ENCODE measurements at places on chromosomes 13 and 19.
A peak's percentile ranks its signal among the peaks of the same experiment; 100 is the strongest.

- DNase-seq: no peak
These were observed 631.7 kb upstream of the SGCG start for GRCh38 chr13:22549126-22549525.

GRCh38 chr13:64556376-64556775, 2673.8 kb downstream of the PCDH9 start:
- no peak for DNase-seq

DNA sequence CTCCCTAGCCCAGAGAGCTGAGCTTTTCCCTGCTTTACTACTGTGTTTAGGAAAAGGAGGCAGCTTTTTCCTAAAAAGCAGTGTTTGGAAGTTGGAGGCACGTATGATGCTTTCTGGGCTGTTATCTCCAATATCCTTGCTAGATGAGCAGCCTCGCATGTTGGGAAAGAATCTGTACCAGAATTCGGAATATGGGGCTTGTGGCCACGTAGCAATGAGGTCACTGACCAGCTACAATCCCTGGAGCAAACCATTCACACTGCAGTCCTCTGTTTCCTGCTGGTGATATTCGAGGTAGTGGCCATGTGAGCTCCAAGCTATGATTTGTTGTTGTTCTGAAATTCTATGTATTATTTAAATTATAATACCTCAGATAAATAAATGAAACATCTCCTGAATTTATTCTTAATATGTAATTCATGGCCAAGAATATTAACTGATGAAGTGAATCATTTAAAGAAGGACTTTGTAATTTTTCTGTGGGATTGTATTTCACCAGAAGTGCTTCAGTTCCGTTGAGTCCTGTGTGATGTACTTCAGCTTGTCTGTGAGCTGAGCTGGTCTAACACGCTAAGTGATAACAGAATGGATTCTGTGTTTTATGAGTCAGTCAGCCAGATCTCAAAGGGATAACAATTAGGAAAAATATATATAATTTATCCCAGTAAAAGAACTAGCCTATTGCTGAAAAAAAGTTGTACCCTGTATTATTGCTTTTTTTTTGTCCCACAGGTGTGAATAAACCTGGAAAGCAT, 319.5 kb downstream of the SHISA2 start:
- no peak for DNase-seq

DNA sequence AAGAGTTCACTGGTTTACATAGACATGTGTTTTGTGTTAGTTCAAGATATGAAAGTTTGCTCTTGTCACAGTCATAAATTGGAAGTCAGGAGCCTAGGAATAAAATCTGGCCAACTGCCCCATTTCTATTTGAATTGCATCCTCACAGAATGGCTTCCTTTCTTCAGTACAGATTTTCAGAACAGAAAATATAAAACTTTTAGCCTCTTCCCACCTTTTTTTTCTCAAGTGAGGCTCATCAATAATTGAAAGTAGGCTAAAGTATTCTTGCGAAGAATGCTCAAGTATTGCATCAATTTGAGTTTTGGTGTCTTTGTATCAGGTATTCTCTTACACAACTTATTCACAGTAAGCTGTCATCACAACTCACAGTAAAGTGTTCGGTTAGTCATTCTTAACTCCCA, 802.7 kb downstream of the PCDH9 start:
- DNase-seq: no peak

- DNase-seq: no peak
These were observed 1.4 kb downstream of the TMEM272 start for GRCh38 chr13:51843529-51843928.

- DNase-seq: no peak
These were observed 3.4 kb downstream of the C19orf12 start for GRCh38 chr19:29711584-29712132.

- DNase-seq: no peak
These were observed 18.6 kb downstream of the TMEM255B start for GRCh38 chr13:113777311-113778260.

DNA sequence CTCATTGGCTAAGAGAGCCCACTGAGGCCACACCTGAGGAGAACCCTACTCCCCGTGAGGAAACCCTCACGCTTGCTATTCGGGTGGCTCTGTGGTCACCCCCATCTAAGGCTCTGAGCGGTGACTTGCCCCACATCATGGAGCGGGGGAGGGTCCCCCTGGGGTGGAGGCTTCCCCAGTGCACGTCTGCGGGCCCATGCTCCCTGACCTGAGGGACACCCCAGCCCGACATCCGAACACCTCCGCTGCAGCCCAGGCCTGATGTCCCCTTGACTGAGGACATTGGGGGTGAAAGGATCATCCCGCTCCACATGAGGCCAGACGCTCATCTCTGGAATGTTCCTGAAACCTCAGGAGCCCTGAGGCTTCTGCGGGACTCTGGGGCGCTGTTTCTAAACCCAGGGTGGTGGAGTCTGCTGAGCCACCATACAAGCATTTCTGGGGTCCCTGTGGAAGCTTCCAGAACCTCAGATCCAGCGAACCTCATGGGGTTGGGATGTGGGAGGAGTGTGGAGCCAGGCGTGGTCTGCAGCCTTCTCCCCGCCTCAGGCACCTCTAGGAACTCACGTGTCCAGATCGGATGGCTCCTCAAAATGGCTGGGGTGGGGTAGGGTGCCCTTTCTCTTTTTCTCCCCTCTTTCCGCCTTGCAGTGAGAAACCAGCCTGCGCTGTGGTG, 19.9 kb downstream of the TMED1 start:
- DNase-seq: no peak

DNA sequence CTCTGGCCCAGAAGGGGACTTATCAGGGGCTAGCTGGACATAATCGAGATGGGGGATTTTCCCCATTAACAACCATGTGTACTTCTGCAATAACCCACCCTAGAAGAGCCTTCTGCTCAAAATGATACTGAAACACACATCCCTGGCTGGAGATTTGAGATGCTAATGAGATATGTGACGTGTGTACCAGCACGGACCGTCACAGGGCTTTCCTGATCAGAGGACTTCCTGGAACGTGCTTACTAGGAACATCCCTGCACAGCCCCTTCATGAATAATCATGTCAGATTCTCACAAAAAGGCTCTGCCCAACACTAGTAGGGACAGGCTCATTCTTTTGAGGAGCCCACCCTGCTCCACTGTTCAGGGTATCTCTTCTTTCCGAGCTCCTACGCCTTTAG, 6.5 kb upstream of the ERVV-1 start:
- DNase-seq: no peak

- DNase-seq: no peak
These were observed 193.5 kb upstream of the NBEA start for GRCh38 chr13:34748596-34748995.

DNA sequence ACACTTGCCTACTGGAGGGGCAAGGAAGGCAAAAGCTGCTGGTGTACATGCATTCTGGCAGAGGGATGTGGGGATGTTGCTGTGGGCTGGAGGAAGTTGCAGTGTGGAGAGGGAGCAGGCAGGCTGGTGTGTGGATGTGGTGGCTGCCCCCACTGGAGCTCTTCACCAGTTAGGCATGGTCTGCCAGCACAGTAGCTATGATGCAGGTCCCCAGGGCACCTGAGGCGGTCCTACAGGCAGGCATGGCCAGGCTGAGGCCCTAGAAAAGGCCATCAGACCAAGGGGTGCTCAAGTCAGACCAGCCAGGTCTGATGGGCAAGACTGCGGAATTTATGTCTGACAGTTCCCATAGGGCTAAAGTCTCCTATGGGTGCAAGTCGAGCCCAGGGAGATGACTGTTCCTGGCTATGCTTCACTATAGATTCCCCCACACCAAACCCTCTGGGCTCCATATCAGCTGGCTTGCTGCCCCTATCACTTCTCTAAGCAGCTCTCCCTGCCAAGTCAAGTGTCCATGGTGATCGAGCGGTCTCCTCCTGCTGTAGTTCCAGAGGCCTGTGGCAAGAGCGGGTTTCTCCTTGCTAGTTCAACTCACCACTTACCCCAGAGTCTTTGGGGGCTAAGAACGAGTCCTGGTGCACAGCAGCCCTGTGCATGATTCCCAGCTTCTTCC, 473.1 kb downstream of the TDRD3 start:
- DNase-seq: no peak

DNA sequence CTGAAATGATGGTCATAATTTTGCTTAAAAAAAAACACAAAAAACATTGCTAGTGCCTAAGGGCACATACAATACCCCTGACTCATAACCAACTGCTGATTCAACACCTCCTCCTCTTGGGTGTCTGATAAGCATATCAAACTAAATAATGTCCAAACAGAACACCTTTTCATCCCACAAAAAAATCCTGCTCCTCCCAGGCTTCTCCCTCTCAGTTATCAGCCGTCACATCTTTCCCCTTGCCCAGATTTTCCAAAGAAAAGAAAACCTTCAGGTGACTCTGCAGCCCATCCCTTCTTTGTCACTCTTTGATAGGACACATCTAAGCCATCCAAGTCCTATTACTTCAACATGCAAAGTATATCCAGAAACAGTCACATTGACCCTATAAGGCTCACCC, 46.9 kb downstream of the ABCC4 start:
- no peak for DNase-seq

DNA sequence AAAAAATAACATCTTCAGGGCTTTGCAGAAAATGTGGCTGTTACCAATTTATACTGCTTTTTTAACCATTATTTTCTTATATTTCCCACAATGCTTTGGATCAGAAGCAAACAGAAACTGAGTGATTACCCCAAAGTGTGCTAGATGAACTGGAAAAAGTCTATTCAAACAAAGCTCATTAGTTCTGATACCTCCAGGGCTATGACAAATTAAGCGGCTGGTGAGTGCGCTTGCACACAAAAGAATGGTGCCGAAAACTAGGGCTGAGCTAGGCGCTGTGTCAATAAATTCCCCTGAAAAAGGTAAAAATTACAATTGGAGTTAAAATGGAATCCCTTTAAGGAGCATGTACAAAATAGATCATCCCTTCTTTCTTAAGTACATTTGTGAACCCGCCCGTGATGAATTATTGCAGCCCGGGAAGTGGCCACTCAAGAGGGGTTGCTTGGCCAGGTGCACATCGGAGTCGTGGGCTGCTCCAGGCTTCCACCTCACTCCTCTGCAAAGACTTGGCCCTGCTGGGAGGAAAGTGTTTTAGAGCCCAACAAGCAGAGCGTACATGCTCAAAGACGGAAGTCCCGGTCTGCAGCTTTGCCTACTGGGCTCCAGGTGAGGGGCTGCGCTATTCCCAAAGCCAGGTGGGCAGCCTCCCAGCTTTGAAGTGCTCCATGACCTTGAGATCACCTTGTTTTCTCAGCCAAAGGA, 164.0 kb upstream of the ZNF507 start:
- no peak for DNase-seq

GRCh38 chr19:48656840-48657474, 11.0 kb upstream of the CA11 start:
- DNase-seq: no peak

GRCh38 chr19:17205237-17206140, 9.7 kb upstream of the USE1 start:
- peak; percentile 74 for DNase-seq

DNA sequence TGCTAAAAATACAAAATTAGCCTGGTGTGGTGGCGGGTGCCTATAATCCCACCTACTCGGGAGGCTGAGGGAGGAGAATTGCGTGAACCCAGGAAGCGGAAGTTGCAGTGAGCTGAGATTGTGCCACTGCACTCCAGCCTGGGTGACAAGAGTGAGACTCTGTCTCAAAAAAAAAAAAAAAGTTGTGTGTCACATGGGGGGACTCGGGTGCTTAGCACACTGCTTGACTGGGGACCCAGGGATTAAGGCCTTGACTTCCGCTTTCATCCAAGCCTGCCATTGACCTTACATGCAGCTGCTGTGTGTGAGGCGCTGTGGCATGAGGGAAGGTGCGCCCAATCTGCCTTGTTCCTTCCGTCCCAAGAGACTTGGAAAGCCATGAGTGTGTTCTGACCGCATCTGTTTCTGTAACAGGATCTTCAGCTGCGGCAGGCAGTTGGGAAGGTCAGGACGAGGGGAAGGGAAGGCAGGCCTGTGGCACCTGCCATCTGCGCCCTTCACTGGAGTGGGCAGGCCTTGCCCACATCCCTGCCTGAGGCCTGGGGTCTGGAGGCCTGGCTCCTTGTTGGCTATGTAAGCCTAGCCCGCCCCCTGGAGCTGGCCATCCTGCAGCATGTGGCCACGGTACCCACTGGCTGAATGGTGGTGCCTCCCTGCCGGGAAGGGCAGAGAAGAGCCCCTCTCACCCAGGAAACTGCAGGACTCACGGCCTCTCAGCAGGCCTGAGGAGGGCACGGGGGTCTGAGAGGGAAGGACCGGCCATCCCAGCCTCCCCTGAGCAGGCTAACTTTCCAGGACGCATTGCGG, 23.0 kb downstream of the PPP1R37 start:
- DNase-seq: no peak

GRCh38 chr13:66663711-66664110, 566.4 kb downstream of the PCDH9 start:
- no peak for DNase-seq

DNA sequence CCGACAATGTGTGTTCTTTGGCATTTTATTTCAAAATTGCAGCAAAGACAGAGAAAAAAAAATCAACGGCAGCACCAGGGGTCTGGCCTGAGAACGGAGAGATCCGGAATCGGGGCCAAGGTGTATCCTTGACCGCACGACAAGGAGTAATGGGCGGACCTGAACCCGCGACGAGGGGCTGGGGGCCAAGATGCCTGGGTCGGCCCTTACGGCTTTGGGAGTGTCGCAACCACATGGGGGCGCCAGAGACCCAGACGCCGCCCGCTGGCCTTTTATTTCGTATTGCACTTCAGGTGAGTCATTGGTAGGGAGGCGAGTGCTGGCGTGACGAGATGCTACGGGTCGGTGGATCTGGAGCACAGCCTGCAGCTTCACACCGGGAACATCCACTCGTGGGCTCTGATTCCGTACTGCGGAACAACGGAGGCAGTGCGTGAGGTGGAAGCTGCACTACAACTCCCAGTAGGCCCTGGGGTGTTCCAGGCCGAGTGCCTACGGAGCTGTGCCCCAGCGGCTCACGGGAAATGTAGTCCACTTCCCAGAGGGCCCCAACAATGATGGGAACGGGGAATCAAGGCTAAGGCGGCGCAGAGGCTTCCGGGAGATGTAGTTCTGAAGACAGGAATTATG, 15.7 kb downstream of the BCAT2 start:
- peak; percentile 57 for DNase-seq

Measured in HAP-1 (cell line).